ENCODE measurements at places on chromosomes 7 and 10.

DNA sequence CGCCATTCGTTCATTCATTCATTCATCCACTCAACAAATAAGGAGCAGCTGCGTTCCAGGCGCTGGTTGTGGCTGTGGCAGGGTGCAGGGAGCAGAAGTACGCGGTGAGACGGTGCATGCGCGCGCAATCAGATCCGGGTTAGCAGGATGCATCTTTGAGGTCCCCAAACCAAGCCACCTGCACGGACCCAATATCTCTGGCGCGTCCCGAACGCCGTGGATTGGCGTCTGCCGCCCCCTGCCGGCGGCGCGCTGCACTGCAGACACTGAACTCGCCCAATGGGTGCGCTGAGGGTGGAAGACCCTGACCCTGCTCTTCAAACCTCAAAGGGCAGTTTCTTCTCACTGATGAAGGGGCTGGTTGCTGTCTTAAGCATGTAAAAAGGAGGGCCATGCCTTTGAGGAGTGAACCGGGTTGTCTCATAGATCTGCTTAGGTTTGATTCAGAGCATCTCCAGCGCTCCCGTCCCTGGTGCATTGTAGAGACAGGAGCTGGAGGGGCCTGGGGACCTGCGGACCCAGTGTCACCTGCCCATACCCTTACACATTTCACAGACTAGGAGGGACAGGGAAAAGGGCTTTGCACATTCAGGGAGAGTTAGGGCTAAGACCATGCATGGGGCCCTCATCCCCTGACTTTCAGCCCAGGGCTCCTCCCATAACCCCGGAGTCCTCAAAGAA is 102.5 kb downstream of the RAMP3 start:
- DNase-seq = peak; percentile 44

- DNase-seq = no peak
Measured at GRCh38 chr10:88835910-88836221, 15.8 kb downstream of the ANKRD22 start.

DNA sequence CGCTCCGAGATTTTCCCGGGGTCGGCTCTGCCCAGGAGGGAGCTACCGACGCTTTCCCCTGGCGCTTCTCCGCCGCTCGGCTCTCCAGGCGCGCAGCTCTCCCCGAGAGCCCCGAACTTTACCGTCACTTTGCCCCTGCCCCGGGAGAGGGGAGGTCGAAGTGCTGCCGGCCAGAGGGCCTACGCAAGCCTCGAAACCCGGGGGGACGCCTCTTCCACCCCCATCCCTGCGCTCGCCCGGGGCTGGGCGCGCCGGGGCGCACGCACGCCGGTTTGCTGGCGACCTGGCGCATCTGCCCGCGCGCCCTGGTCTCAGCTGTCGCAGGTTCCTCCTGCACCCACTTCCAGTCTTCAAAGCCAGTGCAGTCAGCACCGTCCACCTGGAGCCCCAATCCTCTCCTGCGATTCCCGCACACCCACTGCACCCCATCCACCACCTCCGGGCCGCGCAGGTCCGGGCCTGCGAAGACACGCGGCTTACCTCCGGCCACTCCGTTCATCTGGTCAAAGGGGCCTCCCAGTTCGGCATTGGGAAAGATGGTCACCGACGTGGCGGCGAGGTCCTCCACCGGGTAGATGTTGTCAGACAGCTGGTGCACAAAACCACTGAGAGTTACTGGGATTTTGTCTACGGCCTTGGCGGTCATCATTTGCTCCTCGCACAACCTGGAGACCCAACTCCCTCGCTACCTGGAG is 638 bp downstream of the EGR2 start:
- DNase-seq = peak; percentile 55

GRCh38 chr7:156518466-156518865 is 122.1 kb upstream of the RNF32 start:
- no peak for DNase-seq

GRCh38 chr7:43869867-43870240 is 537 bp upstream of the MRPS24 start:
- peak; percentile 89 for DNase-seq

DNA sequence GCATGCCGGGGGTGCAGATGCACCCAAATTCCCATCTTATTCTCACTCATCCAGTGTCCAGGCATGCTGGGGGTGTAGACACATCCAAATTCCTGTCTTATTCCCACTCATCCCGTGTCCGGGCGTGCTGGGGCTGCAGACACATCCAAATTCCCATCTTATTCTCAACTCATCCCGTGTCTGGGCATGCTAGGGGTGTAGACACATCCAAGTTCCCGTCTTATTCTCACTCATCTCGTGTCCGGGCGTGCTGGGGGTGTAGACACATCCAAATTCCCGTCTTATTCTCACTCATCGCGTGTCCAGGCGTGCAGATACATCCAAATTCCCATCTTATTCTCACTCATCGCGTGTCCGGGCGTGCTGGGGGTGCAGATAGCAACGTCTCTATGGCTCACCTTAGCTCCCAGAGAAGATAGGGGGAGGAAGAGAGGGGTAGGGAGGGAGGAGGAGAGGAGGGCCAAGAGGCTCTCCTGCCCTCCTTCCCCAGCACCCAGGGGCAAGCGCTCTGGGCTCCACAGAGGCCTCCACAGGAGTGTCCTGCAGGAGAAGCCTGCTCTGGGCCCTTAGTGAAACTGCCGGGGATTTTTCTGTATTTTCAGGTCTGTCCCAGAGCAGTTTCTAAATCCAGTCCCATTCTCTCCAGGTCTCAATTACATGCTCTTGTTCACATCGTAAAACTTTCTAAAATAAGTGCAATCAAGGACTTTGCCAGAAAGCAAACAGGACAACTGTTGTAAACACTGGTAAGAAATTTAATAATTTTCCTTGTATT is 210.8 kb downstream of the DIP2C start:
- no peak for DNase-seq

- peak; percentile 99 for DNase-seq
Measured at GRCh38 chr7:2399848-2400587, 3.4 kb upstream of the CHST12 start.

DNA sequence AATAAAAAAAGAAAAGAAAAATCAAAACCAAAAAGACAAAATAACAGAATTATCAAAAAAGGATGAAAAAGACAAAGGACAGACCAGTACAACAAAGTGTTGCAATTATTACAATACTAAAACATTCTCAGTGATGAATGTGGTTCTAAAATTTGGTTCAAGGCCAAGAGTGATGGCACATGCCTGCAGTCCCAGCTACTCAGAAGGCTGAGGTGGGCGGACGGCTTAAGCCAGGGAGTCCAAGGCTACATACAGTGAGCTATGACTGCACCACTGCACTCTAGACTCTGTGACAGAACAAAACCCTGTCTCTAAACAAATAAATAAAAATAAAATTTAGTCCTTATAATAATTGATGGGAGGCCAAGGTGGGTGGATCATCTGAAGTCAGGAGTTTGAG is 14.5 kb downstream of the BAZ1B start:
- DNase-seq = no peak

DNA sequence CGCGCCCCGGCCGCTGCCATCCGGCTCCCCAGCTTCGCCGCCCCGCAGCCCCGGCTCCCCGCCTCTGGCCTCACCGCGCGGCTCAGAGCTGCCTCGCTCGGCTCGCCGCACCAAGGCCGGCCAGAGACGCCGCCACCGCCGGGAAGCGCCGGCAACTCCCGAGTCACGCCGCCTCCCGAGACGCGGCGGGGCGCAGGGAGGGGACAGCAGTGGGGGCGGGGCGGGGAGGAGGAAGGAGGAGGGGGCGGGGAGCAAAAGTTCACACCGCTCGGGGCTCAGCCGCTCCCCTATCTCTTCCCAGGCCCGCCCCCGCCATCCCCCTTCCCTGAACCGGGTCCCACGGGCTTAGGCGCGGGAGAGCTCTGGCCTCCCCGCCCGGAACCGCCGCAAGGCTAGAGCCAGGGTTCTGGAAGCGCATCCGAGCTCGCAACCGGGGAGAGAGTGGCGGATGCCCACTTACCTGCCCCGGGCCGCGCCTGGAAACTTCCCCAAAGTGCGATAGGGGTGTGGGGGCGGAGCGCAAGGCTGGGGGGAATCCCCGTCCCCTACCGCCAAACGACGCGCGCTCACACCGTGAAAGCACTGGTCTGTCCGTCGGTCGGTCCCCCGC is 1.0 kb downstream of the CHST15 start:
- DNase-seq = peak; percentile 74

DNA sequence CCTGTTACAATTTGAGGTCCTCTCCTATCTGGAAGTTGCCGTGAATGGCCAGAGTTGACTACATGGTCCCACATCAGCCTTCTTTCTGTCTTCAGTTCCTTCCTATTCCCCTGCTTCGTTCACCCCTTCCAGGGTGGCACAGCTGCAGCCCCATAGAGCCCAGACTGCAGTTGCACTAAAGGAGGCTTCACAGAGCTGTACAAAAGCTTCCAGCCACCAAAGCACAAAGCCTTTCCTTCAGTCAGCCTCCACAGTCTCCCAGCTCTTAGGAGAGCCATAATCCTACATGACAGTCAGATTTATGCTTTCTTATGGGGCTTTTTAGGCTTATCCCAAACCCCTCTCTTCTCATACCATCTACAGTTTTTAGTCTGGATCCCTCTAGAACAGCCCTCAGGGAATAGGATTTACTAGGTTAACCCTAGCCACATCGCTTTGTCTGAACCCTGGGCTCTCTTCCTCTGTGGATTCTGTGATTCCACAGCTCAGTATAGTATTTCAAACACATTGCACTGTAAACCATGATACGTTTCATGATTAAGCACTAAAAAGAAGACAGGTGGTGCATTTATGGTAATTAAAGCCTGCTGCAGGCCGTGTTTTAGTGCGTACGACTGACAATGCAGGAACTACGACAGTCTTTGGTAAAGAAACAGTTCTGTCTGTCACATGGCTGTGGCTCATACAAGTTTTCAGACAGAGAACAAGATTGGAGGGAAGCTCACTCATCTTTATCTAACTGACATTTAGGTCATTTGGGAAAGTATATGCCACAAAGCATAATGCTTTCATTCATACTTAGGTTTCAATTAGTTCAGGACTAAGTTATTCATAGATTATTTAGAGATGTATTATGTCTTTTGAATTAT is 208.3 kb upstream of the KMT2E start:
- DNase-seq = no peak

GRCh38 chr10:12027539-12027938 is 15.1 kb downstream of the UPF2 start:
- DNase-seq = no peak

GRCh38 chr7:121020989-121021969 is 32.8 kb downstream of the CPED1 start:
- no peak for DNase-seq

- DNase-seq = no peak
Measured at GRCh38 chr7:98617960-98618418, 904 bp downstream of the NPTX2 start.

GRCh38 chr10:34222359-34222758 is 592.7 kb downstream of the PARD3 start:
- DNase-seq = no peak

- DNase-seq = no peak
Measured at GRCh38 chr7:115662120-115662519, 368.4 kb downstream of the TFEC start.

GRCh38 chr10:62687230-62687748 is 117.2 kb upstream of the ADO start:
- DNase-seq = no peak

DNA sequence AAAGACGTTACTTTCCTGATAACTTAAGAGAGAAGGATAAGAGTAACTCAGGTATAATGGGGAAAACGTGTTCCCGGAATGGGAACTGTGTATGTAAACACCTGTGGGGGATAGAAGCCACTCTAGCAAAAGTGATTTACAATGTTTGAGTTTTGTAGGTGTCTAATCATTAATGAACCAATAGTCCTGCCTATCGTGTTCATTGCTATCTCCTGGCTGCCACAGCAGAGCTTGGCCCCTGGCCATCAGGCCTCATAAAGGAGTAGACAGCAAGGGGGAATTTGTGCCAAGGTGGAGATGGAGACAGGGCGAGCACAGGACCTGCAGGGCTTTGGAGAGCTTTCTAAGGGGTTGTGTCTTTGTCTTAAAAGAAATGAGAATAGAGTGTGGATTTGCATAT is 102.1 kb downstream of the GAD2 start:
- DNase-seq = no peak

DNA sequence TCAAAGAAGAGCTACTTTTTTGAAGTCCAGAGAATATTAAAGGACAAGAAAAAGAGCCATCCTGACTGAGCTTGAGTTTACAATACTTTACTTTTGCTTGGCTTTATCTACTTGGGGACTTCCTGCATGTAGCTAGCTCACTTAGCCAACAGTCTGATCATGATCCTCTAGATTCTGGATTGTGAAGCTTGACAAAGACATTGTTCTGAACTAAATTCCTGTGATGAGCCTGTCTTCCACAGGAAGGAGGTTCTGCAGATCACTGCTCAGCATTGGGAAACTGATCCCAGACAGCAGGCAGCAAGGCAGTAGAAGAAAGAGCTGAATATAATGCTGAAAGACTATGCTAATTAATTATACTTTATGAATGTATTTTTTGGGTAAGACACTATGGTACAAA is 296.4 kb downstream of the DGKB start:
- peak; percentile 51 for DNase-seq

DNA sequence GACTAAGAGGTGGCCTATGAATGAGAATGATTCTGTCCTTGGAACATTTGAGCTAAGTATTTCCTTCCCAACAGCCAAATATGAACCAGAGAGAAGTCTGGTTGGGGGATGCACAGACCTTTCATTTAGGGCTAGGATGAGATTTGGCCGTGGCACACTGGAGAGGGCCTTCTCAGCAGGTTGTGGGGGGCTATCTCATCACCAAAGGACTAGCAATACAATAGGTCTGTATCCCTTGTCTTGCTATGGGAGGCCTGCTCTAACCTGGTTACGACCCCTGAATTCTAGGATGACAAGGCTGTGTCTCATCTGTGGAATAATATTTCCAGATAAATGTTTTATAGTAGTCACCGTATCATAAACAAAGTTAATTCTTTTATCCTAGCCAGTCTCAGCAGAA is 133.0 kb downstream of the CHRM2 start:
- DNase-seq = no peak

GRCh38 chr7:100694098-100694745 is at the start of gene GIGYF1:
GIGYF1 (minus strand) TSS chr7:100694250; CDS start chr7:100688238, 6,012 bp downstream.
- peak; percentile 86 for DNase-seq

DNA sequence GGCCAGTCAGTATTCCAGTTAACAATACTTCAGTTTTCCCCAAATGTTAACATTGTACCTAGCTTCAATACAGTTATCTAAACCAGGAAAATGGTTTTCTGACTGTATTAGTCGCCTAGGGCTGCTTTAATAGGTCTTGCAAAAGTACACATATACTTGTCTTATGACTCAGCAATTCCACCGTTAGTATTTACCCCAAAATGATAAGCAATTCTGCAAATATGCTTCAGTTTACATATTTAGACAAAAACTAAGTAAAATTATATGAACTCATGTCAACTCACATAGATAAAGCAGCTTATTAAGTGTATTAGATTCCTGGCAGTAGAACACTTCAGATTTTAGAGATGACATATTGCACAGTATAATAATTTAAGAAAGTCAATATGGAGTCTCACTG is 363.3 kb downstream of the ARL4A start:
- peak; percentile 41 for DNase-seq

DNA sequence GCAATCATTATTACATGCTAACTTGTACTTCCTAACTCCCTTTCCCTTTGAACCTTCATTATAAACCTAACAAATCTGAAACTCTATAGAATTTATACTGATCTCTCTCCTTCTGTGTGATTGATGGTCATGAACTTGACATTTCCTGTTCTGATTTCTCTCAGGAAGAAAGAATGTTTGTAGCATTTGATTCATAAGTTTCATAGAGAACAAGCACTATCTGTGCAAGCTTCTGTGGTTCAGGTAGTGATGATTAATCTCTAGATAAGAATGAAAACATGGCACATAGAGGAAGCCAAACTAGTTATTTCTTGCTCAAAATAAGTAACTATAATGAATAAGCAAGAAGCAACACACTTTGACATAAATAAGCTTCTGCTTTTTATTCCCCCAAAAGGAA is 34.2 kb downstream of the TFPI2 start:
- DNase-seq = peak; percentile 8
